ENCODE measurements at places on chromosomes 3 and 15.
A peak's percentile ranks its signal among the peaks of the same experiment; 100 is the strongest.

GRCh38 chr15:34434627-34435305, 2.8 kb downstream of the GOLGA8A start:
- no peak for DNase-seq

- no peak for DNase-seq
Observed at GRCh38 chr3:157226173-157226847, 66.4 kb upstream of the CCNL1 start.

- DNase-seq: no peak
Observed at GRCh38 chr15:53530761-53531160, 228.7 kb downstream of the WDR72 start.

DNA sequence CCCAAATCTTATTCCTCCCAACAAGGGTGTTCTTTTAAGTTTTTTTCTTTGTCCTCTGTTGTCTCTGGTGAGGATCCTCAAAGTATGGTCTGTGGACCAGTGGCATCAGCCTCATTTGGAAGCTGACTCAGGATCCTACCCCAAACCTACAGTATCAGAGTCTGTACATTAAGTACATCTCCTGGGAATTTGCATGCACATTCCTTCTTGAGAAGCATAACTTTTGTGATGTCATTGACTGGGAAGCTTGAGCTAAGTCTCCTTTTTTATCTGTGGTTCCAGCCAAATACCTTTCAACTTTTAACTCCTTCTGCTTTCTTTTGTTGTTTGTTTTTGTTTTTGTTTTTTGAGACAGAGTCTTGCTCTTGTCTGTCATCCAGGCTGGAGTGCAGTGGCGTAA, 40.5 kb downstream of the ARMC8 start:
- DNase-seq: no peak

GRCh38 chr3:53223025-53223424, 32.8 kb downstream of the TKT start:
- DNase-seq: no peak

- DNase-seq: no peak
Observed at GRCh38 chr3:59549962-59550361, 500.1 kb upstream of the CFAP20DC start.

- no peak for DNase-seq
Observed at GRCh38 chr15:73836845-73837244, 36.5 kb upstream of the TBC1D21 start.

- no peak for DNase-seq
Observed at GRCh38 chr15:89680282-89680873, 1.2 kb upstream of the PLIN1 start.

GRCh38 chr3:23826382-23827064, 20.8 kb downstream of the UBE2E1 start:
- no peak for DNase-seq

GRCh38 chr3:164918905-164919304, 159.4 kb downstream of the SI start:
- no peak for DNase-seq

- DNase-seq: no peak
Observed at GRCh38 chr3:42213417-42213816, 52.6 kb downstream of the CCK start.

GRCh38 chr15:53133255-53133850, 343.2 kb upstream of the ONECUT1 start:
- peak; percentile 2 for DNase-seq

GRCh38 chr3:50237133-50237651, 1.2 kb downstream of the GNAI2 start:
- no peak for DNase-seq

GRCh38 chr3:42035816-42036482, 55.2 kb upstream of the TRAK1 start:
- DNase-seq: no peak

GRCh38 chr3:123535580-123535979, 49.3 kb downstream of the HACD2 start:
- DNase-seq: no peak

- DNase-seq: no peak
Observed at GRCh38 chr3:129616291-129616690, 9.8 kb upstream of the PLXND1 start.

Data from HL-60 (cell line).